ENCODE measurements at places on chromosomes 11 and 22. TPM values are rescaled to one million over a fixed set of nuclear protein-coding genes. Genes with fewer than 3 reads are reported as not detected.

DNA sequence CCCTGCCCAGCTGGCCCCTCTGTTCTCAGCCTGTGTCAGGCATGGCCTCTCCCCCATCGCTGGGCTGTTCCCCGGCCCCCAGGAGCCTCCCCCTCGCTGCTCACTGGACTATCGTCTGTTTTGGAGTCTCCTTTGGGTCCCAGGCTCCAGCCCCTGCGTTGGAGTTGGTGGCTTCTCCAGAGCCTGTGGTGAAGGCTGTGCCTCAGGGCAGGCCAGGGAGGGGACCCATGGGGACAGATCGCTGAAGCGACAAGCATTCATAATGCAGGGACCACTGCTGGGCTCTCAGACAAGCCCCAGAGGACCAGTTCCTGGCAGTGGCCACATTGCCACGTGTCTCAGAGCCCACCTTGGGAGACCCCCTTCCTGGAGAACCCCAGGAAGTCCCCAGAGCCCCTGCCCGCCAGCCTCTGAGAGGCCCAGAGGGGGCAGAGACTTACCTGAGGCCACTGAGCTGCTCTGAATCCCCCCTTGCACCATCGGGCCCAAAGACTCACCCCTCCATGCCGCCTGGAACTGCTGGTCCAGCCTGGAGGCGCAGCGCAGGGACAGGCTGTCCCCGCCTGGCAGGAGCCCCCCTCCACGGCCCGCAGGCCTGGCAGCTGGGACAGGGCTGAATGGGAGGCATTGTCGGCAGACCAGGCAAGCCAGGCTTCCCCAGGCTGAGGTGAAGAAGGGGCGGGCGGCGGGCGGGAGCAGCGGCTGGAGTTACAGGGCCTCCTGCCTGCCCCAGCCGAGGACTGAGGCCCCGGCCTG, at the start of gene CHADL:
Gene CHADL, minus strand, starts transcription at position 555 of the 756 bp plus-strand sequence. Its CDS starts 50 bp downstream, at position 505.
- DNase-seq, result no peak
- H3K27me3 ChIP-seq, result no peaks in the 10 kb centered on the region
- H3K27ac ChIP-seq, result peak within 1 kb of the TSS; percentile 84
- H3K4me1 ChIP-seq, result peaks cover 19% of the 10 kb centered on the region
- no peak within 1 kb of the TSS for H3K4me3 ChIP-seq

The CTSF gene
- 102 TPM for total RNA-seq

DNA sequence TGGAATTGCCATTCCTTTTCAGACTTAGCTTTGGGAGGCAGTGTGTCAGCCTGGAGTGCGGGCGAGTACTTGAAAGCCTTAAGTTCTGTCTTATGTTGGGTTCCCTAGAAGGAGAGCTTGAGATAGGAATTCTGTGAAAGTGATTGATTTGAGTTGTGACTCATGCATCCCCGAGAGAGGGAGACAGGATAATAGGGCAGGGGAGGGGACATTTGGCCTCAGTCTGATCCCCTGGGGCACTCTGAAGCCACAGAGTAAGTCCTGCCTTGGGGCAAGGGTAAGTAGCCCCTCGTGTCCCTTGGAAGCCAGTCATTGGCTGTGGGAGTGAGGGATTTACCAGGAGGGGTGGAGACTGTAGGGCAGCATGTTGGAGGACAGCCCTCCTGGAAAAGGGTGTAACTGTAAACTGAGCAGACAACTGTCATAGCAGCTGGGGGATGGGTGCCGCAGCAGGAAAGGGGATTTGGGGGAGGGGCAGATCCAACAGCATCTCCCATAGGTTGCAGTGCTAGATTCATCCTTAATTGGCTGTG, 44.0 kb downstream of the KIAA1671 start:
- no peaks in the 10 kb centered on the region for H3K36me3 ChIP-seq
- H3K4me3 ChIP-seq, result no peak overlapping the region
- H3K27me3 ChIP-seq, result no peaks in the 10 kb centered on the region
- H3K27ac ChIP-seq, result peak overlapping the region; percentile 49
- H3K4me1 ChIP-seq, result peaks cover 20% of the 10 kb centered on the region

The UPB1 gene
- total RNA-seq, result 0.44 TPM

GRCh38 chr11:112315057-112315720, 54.5 kb upstream of the PLET1 start:
- H3K27ac ChIP-seq, result no peak overlapping the region
- H3K4me3 ChIP-seq, result no peak overlapping the region
- H3K4me1 ChIP-seq, result no peaks in the 10 kb centered on the region
- no peaks in the 10 kb centered on the region for H3K27me3 ChIP-seq
- DNase-seq, result no peak
- peaks cover 9% of the 10 kb centered on the region for H3K36me3 ChIP-seq

DNA sequence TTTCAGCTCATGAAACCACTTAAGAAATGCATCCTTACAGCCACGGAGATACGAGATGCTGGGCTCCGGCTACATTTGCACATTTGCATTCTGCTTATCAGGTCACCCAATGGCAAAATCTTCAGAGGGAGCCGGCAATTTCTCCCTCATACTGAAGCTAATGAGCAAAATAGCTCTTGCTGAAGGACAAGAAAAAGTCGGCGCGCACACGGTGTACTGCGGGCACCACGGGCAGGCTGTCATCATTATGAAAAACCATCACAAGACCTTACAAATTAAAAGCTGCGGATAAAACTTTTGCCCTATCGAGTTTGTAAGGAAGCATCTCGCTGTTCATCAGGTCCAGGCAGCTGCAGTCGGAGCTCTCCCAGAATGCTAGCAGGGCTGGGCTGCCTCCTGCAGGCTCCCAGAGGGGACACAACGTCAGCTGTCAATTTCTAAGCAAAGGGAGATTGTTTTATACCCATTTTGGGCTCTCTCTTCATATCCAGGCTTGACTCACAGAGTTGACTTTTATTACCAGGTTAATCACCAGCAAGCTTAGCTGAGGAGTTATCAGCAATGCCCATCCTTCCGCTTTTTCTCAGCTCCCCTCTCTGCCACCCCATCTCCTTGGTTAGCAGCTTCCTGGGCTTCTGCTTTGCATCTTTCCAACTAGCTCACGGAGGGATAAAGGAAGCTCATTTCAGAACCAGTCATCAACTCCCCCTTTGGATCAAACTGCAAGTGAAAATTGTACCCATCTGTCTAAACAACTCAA, 375.1 kb downstream of the OPCML start:
- DNase-seq, result no peak
- no peak overlapping the region for H3K4me3 ChIP-seq
- no peaks in the 10 kb centered on the region for H3K27me3 ChIP-seq
- H3K4me1 ChIP-seq, result no peaks in the 10 kb centered on the region
- no peaks in the 10 kb centered on the region for H3K36me3 ChIP-seq
